ENCODE measurements at places on chromosomes 6 and 20. TPM values are rescaled to one million over a fixed set of nuclear protein-coding genes. Genes with fewer than 3 reads are reported as not detected.

- no peaks in the 10 kb centered on the region for H3K27me3 ChIP-seq
- H3K27ac ChIP-seq: no peak overlapping the region
- DNase-seq: no peak
- H3K36me3 ChIP-seq: no peaks in the 10 kb centered on the region
Observed at GRCh38 chr6:53280207-53280606, 68.5 kb downstream of the ELOVL5 start.

- H3K4me3 ChIP-seq: peak overlapping the region; percentile 14
- no peaks in the 10 kb centered on the region for H3K27me3 ChIP-seq
- no peaks in the 10 kb centered on the region for H3K36me3 ChIP-seq
- peak overlapping the region; percentile 84 for H3K27ac ChIP-seq
- DNase-seq: no peak
Observed at GRCh38 chr6:35312076-35312800, 14.6 kb downstream of the DEF6 start.

- H3K36me3 ChIP-seq: no peaks in the 10 kb centered on the region
- no peaks in the 10 kb centered on the region for H3K4me1 ChIP-seq
- no peak overlapping the region for H3K4me3 ChIP-seq
- DNase-seq: no peak
- H3K27me3 ChIP-seq: no peaks in the 10 kb centered on the region
Observed at GRCh38 chr20:58970146-58970545, 10.9 kb upstream of the NELFCD start.

DNA sequence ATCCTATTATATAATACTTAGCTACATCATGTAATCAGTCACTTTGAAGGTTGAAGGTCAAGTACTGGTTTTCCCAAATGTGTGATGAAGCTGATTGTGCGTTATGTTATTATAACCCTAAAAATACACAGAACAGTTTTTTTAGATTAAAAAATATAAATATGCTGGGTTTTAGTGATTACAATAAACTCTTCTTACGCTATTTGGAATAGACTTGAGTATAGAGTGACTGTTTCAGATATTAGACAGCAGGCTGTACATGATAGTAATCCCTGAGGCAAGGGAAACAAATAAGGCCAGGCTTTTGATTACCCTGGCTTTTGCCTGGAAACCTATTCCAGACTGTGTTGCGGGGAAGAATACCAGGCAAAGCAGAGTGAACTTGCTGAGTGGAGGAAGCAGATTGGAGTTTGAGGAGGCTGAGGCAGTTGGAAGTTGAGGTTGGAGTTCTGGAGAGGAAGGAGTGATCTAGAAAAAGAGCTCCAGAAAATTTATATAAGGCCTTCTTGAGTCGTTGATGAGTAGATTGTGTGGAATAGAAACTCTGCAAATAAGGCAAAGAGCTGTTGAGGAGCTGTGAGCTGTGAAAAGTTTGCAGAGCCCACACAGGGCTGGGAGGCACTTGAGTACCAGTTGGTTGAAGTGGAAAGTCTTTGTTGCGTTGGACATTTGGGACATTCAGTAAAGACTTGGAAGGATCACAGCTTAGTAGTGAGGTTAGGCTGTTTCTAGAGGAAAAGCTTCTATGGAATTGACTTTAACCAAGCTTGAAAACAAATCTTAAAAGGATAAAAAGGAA, 26.4 kb downstream of the MAP3K4 start:
- no peaks in the 10 kb centered on the region for H3K36me3 ChIP-seq
- no peak overlapping the region for H3K27ac ChIP-seq
- no peaks in the 10 kb centered on the region for H3K27me3 ChIP-seq
- no peak overlapping the region for H3K4me3 ChIP-seq
- no peaks in the 10 kb centered on the region for H3K4me1 ChIP-seq

Gene OSBPL2
- total RNA-seq: 86.7 TPM

- no peaks in the 10 kb centered on the region for H3K4me1 ChIP-seq
- H3K27ac ChIP-seq: no peak overlapping the region
- DNase-seq: no peak
- no peaks in the 10 kb centered on the region for H3K27me3 ChIP-seq
Observed at GRCh38 chr6:137818440-137818839, 48.6 kb upstream of the TNFAIP3 start.

- DNase-seq: no peak
- H3K4me3 ChIP-seq: no peak overlapping the region
- H3K27ac ChIP-seq: no peak overlapping the region
- peaks cover 19% of the 10 kb centered on the region for H3K27me3 ChIP-seq
Observed at GRCh38 chr20:64053841-64054661, 4.6 kb upstream of the SOX18 start.

Gene HDDC2
- 35.9 TPM for total RNA-seq

- DNase-seq: no peak
- H3K4me3 ChIP-seq: no peak overlapping the region
- H3K27me3 ChIP-seq: no peaks in the 10 kb centered on the region
Observed at GRCh38 chr20:34033903-34034302, 40.2 kb downstream of the RALY start.

DNA sequence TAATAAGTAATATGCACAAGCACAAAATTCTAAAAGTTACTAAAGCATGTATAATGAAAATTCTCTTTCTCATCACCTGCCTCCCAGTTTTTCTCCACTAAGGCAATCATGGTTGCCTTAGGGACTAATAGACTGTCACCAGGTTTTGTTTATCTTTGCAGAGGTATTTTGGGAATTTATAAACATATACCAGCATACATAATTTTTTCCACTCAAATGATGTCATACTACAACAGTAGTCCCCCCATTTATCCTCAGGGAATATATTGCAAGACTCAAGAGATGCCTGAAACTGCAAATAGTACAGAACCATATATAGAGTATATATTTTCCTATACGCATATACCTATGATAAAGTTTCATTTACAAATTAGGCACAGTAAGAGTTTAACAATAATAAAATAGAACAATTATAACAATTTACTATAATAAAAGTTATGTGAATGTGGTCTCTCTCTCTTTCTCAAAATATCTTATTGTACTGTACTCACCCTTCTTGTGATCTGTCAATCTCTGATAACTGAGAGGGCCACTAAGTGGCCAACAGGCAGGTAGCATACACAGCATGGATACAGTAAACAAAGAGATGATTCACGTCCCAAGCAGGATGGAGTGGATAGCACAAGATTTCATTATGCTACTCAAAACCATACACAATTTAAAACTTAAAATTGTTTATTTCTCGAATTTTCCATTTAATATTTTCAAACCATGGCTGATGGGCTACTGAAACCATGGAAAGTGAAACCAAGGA, 19.7 kb downstream of the RBL1 start:
- H3K4me3 ChIP-seq: no peak overlapping the region
- no peaks in the 10 kb centered on the region for H3K36me3 ChIP-seq
- H3K27me3 ChIP-seq: no peaks in the 10 kb centered on the region
- no peak for DNase-seq

Gene STMND1
- total RNA-seq: not detected

Gene DPPA5
- not detected for total RNA-seq

Gene MEP1A
- 748 TPM for total RNA-seq

Gene CRISP2
- total RNA-seq: not detected

DNA sequence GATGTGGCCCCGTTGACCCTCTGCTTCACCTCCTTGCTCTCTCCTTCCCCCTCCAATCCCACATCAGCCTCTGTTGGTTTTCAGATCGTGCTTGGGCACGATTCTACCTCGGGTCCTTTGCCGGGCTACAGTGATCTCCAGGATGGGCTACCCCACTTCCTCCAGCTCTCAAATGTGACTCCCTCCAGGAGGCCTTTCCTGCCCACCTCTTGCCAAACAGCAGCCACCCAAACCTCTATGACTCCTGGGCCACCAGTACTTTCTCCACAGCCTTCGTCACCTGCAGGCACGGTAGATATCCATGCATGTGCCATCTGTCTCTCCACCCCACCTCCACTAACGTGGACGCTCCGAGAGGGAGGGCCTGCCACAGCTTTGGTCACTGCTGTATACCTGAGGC, 55.9 kb upstream of the NXT1 start:
- H3K27ac ChIP-seq: peak overlapping the region; percentile 72
- no peak for DNase-seq
- no peaks in the 10 kb centered on the region for H3K4me1 ChIP-seq
- no peaks in the 10 kb centered on the region for H3K36me3 ChIP-seq

Gene RIPOR3
- total RNA-seq: 16.4 TPM

GRCh38 chr6:57298741-57299140, 18.7 kb upstream of the PRIM2 start:
- H3K36me3 ChIP-seq: no peaks in the 10 kb centered on the region
- no peak for DNase-seq
- no peak overlapping the region for H3K27ac ChIP-seq
- H3K4me3 ChIP-seq: no peak overlapping the region

DNA sequence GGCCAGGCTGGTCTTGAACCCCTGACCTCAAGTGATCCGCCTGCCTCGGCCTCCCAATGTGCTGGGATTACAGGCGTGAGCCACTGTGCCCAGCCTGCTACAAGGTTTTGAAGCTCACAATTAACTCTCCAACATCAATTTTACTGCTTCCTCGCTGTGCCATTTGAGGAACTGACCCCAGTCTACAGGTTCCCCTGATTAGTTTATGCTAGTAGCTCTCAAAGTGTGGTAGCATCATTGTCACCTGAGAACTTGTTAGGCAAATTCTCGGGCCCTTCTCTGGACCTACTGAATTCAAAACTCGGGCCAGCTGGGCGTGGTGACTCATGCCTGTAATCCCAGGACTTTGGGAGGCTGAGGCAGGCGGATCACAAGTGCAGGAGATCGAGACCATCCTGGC, 49.4 kb downstream of the MCUR1 start:
- H3K27me3 ChIP-seq: no peaks in the 10 kb centered on the region
- no peaks in the 10 kb centered on the region for H3K4me1 ChIP-seq
- H3K36me3 ChIP-seq: no peaks in the 10 kb centered on the region
- peak; percentile 43 for DNase-seq
- H3K27ac ChIP-seq: no peak overlapping the region

Gene COL9A3
- total RNA-seq: 19.8 TPM

- H3K27ac ChIP-seq: no peak overlapping the region
- no peaks in the 10 kb centered on the region for H3K27me3 ChIP-seq
- no peaks in the 10 kb centered on the region for H3K4me1 ChIP-seq
- peak; percentile 14 for DNase-seq
- no peaks in the 10 kb centered on the region for H3K36me3 ChIP-seq
- H3K4me3 ChIP-seq: no peak overlapping the region
Observed at GRCh38 chr6:158083455-158084325, 84.4 kb downstream of the SERAC1 start.

- no peak overlapping the region for H3K4me3 ChIP-seq
- H3K27me3 ChIP-seq: no peaks in the 10 kb centered on the region
- no peak overlapping the region for H3K27ac ChIP-seq
Observed at GRCh38 chr20:46070215-46070900, 19.4 kb downstream of the NCOA5 start.

DNA sequence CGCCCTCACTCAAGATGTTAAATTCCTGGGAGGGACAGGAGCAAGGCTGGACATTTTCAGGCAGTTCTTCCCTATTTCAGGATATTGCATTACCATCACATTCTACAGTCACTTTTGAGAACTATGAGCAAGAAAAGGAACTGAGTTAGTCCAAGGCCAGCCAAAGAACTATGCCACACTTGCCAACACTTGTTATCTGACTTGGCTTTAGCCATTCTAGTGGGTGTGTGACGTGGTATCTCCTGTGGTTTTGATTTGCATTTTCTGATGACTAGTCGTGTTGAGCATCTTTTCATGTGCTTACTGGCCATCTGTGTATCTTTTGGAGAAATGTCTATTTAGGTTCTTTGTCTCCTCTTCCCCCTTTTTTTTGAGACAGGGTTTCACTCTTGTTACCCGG, 12.0 kb downstream of the XRN2 start:
- no peaks in the 10 kb centered on the region for H3K36me3 ChIP-seq
- no peak overlapping the region for H3K4me3 ChIP-seq
- H3K27me3 ChIP-seq: no peaks in the 10 kb centered on the region
- DNase-seq: no peak

DNA sequence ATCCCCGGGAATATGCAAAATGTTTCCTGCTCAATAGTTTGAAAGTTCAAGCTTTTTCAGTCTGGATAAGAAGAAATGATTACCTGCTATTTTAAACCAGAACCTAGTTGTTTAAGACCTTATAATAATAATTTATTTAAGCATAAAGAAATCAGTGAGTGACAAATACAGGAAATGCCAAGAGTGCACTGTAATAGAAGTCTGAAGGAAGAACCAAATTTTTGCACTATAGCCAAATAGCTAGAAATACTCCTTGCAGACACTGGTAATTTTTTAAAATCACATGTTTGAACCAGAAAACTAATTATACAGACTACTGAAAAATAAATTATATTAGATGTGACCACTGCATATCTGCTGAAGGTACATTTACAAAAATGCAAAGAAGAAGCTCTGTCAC, 93.2 kb downstream of the MMS22L start:
- no peak overlapping the region for H3K4me3 ChIP-seq
- no peak overlapping the region for H3K27ac ChIP-seq
- H3K36me3 ChIP-seq: no peaks in the 10 kb centered on the region
- H3K27me3 ChIP-seq: no peaks in the 10 kb centered on the region
- H3K4me1 ChIP-seq: no peaks in the 10 kb centered on the region
- DNase-seq: no peak

DNA sequence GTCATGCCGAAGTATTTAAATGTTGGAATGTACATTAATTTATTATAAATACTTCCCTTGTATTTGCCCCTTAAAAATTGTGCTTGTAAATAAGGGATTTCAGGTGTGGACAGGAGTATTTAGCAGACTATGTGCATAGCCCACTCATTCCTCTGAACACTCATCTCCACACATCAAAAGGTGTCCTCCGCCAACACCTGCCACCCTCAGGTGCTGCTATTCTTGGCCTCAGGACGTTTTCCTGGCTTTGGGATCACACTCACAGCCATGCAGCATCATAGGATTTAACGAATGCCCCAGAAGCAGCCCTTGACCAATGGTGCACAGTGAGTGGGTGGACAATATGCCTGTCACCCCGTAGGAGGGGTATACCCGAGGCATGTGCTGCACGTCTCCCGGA, 230.9 kb downstream of the ZNF217 start:
- H3K36me3 ChIP-seq: no peaks in the 10 kb centered on the region
- H3K27ac ChIP-seq: no peak overlapping the region
- H3K4me3 ChIP-seq: no peak overlapping the region
- no peaks in the 10 kb centered on the region for H3K27me3 ChIP-seq

Gene RBPJL
- total RNA-seq: not detected

DNA sequence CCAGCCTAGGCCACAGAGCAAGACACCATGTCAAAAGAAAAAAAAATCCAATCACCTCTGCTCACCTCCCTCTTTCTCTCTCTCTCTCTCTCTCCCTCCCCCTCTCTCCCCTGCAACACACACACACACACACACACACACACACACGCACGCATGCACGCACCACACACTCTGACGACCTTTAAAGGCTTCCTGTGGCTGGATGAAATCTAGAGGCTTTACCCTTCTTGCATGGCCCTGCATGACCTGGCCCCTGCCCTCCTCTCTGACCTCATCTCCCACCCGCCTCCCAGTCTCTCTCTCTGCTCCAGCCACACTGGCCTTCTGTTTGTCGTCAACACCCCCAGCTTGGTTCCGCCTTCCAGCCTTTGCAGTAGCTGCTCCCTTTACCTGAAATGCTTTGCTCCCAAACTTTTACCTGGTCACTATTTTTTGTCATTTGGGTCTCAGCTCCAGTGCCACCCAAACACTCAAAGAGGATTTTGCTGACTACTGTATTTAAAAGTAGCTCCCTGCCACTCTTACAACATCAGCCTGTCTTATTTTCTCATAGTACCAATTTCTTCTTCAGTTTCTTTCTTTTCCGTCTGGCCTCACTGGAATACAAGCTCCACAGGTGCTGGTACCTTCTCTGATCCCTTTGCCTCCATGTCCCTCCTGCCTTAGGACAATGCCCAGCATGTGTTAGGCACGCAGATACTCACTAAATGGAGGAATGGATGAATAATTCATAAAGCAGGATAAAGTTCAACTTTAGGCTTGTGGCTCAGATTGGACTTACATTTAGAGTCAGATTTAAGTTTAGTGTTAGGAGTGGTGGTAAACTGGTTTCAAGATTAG, 4.3 kb upstream of the LTA start:
- DNase-seq: no peak
- H3K27ac ChIP-seq: peak overlapping the region; percentile 73
- no peaks in the 10 kb centered on the region for H3K27me3 ChIP-seq
- H3K36me3 ChIP-seq: no peaks in the 10 kb centered on the region
- H3K4me3 ChIP-seq: no peak overlapping the region
- no peaks in the 10 kb centered on the region for H3K4me1 ChIP-seq
